ENCODE measurements at places on chromosomes 2 and 18. TPM values are rescaled to one million over a fixed set of nuclear protein-coding genes. Genes with fewer than 3 reads are reported as not detected.

- DNase-seq = peak; percentile 21
These were observed 160.7 kb upstream of the NT5C1B start for GRCh38 chr2:18749912-18750526.

- DNase-seq = no peak
These were observed 229.2 kb downstream of the MYT1L start for GRCh38 chr2:2101924-2102323.

The DAW1 gene
- not detected for total RNA-seq

DNA sequence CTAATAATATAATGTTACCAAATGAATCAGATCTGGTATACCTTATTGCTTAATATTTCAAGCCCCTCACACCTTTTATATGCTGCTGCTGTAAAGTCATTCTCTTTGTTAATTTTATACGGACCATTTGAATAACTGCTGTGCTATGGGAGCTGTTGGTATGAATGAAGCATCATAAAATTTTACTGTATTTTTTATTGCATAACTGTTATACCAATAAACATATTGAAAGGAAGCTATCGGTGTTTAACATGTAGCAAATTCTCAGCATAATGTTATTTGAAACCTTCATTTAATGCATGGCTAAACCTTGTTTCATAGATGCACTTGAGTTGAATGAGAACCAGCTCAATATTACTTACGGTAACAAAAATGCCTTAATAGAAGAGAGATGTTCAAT is 1040.3 kb downstream of the SOCS6 start:
- DNase-seq = no peak

The GPD2 gene
- total RNA-seq = 16.3 TPM

The IL36RN gene
- not detected for total RNA-seq

GRCh38 chr2:233486778-233487552 is 79.6 kb downstream of the USP40 start:
- no peak for DNase-seq

The EFR3B gene
- total RNA-seq = 12.7 TPM

The PRKAG3 gene
- 187 TPM for total RNA-seq

The UCN gene
- total RNA-seq = not detected

The IL36G gene
- not detected for total RNA-seq

DNA sequence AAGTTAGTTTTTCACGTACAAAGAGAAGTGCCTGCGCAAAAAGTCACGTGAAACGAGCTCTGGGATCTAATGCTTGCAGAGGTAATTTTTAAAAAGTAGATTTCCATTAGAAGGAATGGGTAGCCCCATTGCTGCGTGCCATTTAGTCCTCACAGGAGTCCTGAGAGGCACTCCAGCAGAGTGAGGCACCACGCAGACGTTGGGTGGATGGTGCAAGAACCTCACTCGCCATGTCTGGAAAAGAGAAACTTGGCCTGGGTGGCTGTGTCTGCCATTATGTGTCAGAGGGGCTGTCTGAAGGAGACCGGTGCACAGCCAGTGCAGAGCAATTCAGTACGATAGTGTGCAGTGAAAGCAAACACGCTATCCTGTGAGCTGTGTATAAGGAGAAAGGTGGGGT is 1.8 kb upstream of the HDAC4 start:
- DNase-seq = no peak

The LAMA1 gene
- 0.38 TPM for total RNA-seq

DNA sequence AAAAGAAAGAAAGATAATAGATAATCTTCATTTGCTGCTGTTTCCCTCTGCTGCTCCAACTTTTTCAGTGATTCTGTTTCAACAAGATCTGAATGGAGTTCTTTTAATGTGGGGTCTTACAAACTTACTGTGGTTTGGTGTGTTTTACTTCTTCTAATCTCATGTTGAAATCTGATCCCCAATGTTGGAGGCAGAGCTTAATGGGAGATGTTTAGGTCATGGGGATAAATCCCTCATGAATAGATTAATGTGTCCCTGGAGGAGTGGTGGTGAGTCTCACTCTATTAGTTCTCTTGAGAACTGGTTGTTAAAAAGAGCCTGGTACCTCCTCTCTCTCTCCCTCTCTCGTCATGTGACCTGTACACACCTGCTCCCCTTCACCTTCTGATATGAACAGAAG is 442.4 kb downstream of the EPHA4 start:
- DNase-seq = no peak

The DYNAP gene
- total RNA-seq = not detected
